Muscle of arm (tissue), 14 donors: ENCODE measurements at places on chromosomes 6 and 20. TPM values are rescaled to one million over a fixed set of nuclear protein-coding genes. Genes with fewer than 3 reads are reported as not detected.

The MOXD1 gene
- 17.0 TPM for polyA plus RNA-seq

The ETV7 gene
- not detected for polyA plus RNA-seq

The HCRTR2 gene
- not detected for polyA plus RNA-seq

The KIF25 gene
- 0.76 TPM for polyA plus RNA-seq

The CBLN4 gene
- 0.45 TPM for polyA plus RNA-seq

The WFDC2 gene
- not detected for polyA plus RNA-seq

The KHDC1L gene
- not detected for polyA plus RNA-seq

The UBE2V1 gene
- polyA plus RNA-seq = 123 TPM

The E2F3 gene
- polyA plus RNA-seq = 9.1 TPM

The SLC2A10 gene
- 20.6 TPM for polyA plus RNA-seq

The LINC00237 gene
- 0.20 TPM for polyA plus RNA-seq

The ESF1 gene
- 26.7 TPM for polyA plus RNA-seq

The HELZ2 gene
- polyA plus RNA-seq = 7.6 TPM

The CALHM5 gene
- polyA plus RNA-seq = 3.2 TPM

The MYLIP gene
- 38.0 TPM for polyA plus RNA-seq

The VGLL2 gene
- polyA plus RNA-seq = 109 TPM

The TGM2 gene
- 16.7 TPM for polyA plus RNA-seq

GRCh38 chr6:101700655-101701054 is 307.1 kb downstream of the GRIK2 start:
- no peak for DNase-seq

DNA sequence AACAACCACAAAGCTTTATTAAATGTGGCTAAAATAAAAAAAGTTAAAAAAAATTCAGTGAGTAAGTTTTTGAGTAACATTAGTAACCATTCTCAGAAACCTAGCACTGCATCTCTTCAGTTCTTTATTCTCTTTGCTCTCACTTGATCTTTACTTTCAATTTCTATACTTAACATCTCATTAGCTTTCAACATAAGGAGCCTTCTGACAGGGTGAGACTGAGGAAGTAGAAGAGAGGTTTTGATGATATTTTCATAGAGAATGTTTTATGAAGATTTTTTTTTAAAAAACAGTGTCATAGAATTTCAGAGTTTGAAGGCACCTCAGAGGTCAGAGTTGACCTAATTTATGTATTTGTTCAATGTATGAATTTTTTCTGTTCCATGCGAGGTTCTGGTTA is 60.8 kb downstream of the FAM83B start:
- DNase-seq = no peak

- DNase-seq = no peak
Measured at GRCh38 chr6:169960521-169960885, 209.1 kb downstream of the ERMARD start.

DNA sequence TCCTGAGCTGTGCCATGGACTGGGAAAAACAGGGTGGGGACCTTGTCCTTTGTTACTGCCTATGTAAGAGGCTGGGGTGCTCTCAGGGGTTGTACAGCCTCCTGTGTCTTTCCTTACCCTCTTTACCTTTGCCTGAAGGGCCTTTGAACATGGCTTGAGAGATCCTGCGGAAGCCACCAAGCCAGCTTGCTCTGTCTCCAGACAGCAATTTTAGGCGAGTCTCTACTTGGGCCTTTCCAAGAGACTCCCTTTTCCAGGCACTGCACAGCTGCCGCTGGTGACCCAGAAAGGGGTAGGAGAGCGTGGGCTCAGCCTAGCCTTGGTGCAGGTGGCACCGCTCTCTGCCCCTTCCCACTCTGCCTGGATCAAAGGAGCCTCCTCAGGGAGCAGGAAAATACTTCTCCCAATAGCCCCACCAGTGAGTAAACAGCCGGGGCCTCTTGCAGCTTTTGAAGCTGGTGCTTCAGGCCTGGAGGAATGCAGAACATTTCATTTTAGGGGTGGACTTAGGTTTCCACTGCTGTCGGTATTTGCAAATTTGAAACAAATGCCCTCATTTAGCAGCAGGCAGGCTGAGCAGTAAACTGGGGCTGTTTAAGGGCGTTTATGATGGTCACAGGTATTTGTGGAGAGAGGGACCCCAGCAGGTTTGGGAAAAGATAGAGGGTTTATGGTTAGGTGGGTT is 13.9 kb downstream of the PTK7 start:
- DNase-seq = no peak

DNA sequence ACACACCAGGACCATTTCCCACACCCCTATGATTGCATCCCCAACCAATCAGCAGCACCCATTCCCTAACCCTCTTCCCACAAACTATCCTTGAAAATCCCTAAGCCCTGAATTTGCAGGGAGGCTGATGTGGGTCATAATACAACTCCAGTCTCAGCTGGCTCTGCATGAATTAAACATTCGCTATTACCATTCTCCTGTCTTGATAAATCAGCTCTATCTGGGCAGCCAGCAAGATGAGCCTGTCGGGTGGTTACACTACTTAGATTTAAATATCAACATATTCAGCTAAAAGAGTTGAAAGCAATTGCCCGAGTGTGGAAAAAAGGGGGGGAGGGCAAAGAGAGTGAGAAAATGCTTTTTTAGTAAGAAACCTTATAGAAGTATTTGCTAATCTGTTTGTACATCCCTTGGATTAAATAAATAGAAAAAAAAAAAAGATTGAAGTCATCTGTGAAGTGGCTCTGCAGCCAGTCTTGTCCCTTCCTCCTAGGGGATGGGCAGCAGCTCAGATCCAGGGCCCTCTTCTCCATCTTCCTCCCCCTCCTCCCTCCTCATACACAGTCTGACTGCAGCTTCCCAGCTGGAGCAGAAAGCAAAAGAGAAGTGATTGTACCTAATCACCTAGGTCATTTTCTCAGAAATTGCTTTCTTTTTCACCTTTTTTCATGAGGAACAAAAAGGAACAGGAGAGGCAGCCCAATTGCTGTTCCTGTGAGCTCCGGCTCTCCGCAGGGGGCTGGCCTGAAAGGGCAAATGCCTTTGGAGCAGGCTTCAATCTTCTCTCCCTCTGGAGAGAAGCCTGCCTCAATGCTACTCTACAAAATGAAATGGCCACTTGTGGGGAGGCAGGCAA is 356.6 kb upstream of the SULF2 start:
- DNase-seq = no peak

DNA sequence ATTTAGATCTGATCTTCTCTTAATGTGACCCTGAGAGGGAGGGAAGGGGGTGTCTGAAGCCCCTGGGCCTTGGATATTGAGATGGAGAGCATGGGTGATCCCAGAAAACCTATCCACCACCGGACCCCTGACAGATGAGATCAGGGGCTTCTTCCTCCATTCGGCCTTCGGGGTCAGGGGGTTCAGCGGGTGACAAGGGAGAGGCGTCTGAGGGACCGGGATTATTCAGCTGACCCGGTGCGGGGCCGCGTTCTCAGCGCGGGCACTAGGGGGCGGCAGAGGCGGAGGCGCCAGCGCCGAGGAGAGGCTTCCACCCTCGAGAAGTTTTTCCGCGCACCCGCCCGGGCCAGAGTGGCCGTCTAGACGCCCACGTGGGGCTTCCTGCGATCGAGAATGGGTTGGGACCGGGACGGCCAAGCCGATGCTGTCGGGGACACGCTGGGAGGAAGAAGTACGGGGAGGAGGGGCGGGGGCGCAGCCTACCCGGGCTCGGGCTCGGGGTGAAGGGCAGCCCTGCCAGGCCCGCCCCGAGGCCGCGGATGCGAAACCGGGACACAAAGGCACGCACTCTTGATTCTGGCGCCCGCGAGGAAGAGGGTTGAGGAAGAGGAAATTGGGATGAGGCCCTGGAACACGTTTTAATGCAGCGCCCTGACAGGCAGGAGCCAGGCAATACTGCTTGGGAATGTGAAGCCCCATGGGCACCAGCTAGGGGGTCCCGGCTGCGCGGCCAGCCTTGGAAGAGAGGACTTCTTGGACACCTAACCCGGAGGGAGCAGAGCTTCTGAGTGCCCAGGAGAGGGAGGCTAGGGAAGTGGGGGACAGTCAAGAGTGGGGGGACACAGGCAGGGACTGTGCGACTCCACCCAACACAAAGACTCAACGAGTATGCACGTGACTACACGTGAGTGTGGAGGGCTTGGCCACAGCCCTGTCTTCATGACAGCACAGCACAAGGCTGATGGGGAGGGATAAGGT is 30.6 kb downstream of the COL11A2 start:
- DNase-seq = peak; percentile 81

DNA sequence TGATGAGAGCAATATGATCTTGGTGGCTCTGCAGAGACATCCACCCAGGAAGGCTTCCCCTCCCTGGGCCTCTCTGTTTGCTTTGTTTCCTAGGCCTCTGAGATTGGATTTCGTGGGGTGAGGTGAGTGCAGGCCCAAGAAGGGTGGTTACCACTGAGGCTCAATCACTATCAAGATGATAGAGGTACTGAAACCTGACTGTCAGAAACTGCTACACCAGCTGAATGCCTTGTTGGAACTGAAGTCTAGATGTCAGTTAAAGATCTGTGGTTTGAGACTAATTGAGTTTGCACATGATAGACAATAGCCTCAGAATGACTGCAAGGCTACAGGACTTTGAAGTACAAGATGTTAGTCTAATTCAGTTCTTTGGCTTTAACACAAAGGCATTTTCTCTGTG is 15.2 kb downstream of the VNN1 start:
- DNase-seq = no peak

- DNase-seq = no peak
Measured at GRCh38 chr6:23563323-23563722, 562.7 kb upstream of the NRSN1 start.

- no peak for DNase-seq
Measured at GRCh38 chr6:49693512-49693911, 19.8 kb downstream of the CRISP2 start.

- no peak for DNase-seq
Measured at GRCh38 chr6:43765776-43766499, 4.1 kb upstream of the VEGFA start.

GRCh38 chr6:92706976-92707375 is 712.4 kb downstream of the EPHA7 start:
- DNase-seq = no peak

DNA sequence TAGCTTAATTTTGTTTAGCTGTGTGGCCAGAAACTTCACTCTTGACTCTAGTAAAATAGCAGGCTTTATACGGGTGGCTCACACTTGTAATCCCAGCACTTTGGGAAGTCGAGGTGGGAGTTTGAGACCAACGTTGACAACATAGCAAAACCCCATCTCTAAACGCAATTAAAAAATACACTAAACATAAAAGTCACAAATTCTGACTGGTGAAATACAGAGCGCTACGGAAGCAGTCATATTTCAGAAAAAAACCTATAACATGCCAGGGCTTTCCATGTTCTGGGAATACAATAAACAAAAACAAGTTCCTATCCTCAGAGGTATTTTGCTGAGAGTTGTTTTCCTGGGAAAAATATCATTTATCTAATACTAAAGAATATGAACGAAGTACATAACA is 24.8 kb upstream of the ZSCAN23 start:
- DNase-seq = no peak

GRCh38 chr20:8664778-8665177 is 404.1 kb upstream of the PLCB4 start:
- no peak for DNase-seq

DNA sequence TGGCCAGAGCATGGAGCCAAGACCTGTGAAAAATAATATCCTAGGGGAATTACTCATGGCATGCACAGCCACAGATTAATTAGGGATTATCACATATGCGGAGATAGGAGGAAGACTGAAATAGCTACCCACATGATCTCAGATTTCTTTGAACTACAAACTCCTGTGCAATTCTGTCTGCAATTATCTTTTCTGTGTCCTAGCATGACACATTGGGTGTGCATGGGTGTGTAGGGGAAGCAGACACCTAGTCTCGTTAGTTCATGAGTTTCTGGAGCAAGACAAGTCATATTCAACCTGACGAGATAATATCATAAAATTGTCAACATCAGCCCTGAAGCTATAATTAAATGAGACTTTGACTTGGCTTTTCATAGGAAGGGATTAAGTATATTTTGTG is 3.6 kb upstream of the SLC17A4 start:
- no peak for DNase-seq

DNA sequence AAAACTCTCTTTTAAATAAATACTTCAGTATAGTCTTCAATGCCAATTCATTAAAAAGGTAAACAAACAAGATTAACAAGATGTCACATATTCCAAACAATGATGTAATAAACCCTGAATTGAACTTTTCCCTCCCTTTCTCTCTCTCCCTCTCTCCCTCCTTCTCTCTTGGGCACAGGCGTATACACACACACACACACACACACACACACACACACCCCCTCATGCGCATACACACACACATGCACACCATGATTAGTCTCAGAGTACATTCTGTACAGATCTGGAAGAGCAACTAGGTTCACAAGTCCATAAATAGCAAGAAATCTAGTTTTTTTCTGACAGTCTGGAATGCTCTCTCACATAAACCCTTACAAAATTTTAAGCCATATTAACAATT is 128.3 kb downstream of the DST start:
- no peak for DNase-seq

GRCh38 chr20:46802722-46803121 is 91.9 kb upstream of the EYA2 start:
- no peak for DNase-seq

DNA sequence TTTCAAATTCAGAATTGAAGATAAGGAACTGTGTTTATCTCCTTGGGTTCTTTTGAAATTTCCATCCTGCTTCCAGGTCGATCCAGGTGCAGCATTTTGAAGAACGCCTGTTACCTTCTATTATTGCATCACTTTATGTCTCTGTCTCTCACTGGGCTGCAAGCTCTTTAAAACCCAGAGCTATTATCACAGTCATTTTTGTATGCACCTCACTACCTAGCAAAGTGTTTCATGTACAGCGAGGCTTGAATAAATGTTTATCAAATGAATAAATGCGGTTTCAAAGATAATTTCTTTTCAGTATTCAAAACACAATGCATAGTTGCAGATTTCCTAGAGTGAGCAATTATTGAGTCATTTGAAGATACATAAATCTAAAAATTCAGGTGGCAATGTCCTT is 34.2 kb downstream of the GFOD1 start:
- DNase-seq = no peak

DNA sequence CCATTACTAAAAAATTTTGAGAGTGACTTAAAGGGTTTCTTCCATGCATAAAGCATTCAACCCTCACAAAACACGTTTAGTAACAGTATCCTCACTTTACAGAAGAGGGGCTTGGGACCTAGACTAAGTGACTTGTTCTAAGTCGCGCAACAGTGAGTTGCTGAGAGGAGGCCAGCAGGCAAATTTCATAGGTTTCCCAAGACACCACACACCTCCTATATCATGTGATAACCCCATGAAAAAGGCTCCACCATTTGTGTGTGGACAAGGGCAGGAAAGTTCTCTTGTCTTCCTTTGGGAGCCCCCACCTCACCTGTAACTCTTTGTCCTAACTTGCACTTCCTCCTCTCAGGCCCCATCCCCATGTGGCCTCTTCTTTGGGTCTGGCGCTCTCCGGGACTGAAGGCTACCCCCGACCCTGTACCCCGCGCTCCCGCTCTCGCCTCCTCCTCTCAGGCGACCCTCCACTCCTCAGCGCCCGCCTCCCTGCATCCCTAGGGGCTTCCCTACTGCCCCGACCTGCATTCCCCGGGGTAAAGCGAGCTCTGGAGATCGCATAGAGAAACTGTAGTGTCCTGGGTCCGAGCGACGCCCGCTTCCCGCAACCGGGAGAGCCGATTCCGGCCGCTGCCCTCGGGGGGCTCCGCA is 392 bp downstream of the PSMB8 start:
- no peak for DNase-seq
